ENCODE measurements at places on chromosomes 6 and 20. TPM values are rescaled to one million over a fixed set of nuclear protein-coding genes. Genes with fewer than 3 reads are reported as not detected.

DNA sequence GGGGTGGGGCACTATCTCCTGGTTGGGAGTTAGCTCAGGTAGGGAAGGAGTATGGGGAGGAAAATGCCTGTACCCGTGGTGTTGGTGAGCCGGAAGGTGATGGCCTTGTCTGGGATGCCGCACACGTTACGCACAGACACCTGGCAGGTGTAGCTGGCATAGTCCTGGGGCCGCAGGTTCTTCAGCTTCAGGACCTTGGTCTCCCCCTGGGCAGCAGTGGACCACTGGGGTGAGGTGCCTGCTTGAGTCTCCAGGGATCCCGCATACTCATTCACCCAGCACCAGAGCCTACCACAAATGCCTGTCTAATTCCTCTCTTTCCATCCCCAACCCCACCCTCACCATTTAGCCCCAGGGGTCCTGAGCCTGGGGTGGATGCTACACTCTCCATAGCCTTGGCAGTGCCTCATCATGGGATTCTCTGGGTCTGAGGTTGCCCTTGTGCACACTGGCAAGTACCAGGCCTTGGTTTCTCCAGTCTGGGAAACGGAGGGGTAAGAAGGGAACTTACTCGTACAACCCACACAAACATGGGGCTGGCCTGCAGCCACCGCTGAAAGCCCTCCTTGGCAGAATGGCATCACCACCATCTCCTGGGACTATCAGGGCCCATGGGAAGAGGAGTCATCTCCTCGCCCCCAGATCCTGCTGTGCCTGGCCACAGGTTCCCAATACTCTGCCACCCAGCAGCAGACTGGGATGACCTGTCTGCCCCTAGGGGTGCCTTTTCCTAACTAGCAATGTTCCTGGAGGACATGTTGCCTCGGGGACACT, 42.8 kb downstream of the MDGA1 start:
- H3K4me1 ChIP-seq = peaks cover 8% of the 10 kb centered on the region
- peaks cover 3% of the 10 kb centered on the region for H3K36me3 ChIP-seq
- H3K4me3 ChIP-seq = no peak overlapping the region

DNA sequence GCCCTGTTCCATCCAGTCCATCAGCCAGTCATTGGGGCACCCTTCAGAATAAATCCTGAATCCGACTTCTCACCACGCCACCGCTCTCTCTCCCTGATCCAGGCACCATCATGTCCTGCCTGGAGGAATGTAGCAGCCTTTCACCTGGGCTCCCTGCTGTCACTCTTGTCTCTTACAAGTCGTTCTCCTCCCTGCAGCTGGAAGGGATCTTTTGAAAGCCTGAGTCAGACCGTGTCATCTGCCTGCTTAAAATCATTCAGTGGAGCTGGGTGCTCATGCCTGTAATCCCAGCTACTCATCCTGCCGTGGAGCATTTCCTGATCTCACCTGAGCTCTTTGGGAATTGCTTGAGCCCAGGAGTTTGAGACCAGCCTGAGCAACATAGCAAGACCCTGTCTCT, 19.2 kb upstream of the KCNG1 start:
- no peaks in the 10 kb centered on the region for H3K4me1 ChIP-seq
- no peak overlapping the region for H3K27ac ChIP-seq
- H3K27me3 ChIP-seq = no peaks in the 10 kb centered on the region
- no peaks in the 10 kb centered on the region for H3K36me3 ChIP-seq
- H3K4me3 ChIP-seq = no peak overlapping the region
- no peak for DNase-seq

DNA sequence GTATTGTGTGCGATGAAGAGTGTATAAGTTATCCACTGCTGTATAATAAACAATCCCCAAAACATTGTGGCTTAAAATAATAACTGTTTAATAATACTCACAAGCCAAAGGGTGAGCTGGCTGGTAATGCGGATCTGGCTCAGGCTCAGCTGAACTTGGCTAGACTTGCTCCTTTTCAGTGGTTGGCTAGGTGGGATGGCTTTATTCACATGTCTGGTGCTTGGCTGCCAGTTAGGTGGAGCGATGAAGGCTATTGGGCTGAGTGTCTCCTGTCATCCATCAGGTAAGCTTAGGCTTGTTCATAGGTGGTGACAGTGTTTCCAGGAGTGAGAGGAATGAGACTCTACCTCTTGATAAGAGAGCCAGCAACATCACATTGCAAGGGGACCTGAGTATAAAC, 135.0 kb upstream of the ASCC3 start:
- peaks cover 8% of the 10 kb centered on the region for H3K4me1 ChIP-seq
- H3K36me3 ChIP-seq = no peaks in the 10 kb centered on the region
- H3K27me3 ChIP-seq = no peaks in the 10 kb centered on the region
- no peak for DNase-seq
- no peak overlapping the region for H3K27ac ChIP-seq

DNA sequence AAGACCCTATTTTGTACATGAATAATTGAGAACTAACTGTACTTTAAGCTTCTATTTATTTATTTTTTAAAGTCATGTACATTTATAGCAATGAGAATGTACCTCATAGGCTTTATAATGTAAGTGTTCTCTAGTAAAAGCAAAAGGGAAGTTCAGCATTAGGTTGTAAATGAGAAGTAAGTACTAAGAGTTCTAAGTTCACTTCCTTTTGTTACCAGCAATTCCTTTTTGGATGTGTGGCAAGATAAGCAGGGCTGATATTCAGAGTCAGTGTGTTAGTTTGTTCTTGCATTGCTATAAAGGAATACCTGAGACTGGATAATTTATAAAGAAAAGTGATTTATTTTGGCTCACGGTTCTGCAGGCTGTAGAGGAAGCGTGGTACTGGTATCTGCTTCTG, 54.0 kb upstream of the CCN2 start:
- no peak overlapping the region for H3K4me3 ChIP-seq
- H3K27me3 ChIP-seq = no peaks in the 10 kb centered on the region
- no peak overlapping the region for H3K27ac ChIP-seq

The IYD gene
- not detected for total RNA-seq

DNA sequence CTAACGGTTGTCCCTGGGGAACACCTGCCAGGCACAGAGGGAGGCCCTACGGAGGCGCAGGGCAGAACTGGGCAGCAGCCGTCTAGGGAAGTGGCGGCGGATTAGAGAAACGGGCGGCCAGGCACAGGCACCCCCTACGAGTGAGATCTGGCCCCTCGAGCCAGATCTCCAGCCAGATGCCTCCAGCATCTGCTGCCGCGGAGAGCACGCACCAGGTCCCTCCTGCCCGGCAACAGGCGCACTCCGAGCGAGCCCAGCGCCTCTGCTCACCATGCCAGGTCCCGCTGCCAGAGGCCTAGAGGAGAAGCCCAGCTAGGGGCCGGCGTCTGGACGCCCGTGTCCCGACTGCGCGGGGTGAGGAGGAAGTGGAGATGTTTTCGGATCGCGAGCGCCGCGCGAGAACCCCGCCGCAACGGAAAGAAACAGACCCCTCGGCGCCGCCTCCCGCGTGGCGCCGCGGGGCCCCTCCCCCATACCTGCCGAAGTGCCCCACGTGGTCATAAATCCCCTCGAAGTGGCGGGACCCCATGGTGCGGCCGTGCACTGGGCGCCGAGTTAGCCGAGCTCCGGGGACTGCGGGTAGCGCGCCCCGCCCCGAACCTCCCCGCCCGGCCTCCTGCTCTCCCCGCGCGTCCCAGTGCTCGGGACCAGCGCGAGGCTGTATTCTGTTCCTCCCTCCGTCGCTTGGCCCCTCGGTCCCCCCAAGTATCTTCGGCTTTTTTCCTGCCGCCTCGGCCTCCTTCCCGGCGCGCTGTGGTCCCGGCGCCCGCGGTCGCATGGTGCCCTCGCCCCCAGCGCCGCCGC, at the start of gene SLC22A16:
SLC22A16 (minus strand) TSS at position 568 of the 804 bp plus-strand sequence; CDS start at position 529, 39 bp downstream.
- DNase-seq = no peak
- peaks cover 12% of the 10 kb centered on the region for H3K4me1 ChIP-seq
- no peak within 1 kb of the TSS for H3K27ac ChIP-seq
- H3K27me3 ChIP-seq = peaks cover 49% of the 10 kb centered on the region
- H3K4me3 ChIP-seq = peak within 1 kb of the TSS; percentile 36
- H3K36me3 ChIP-seq = no peaks in the 10 kb centered on the region

The PTGIS gene
- 0.62 TPM for total RNA-seq

DNA sequence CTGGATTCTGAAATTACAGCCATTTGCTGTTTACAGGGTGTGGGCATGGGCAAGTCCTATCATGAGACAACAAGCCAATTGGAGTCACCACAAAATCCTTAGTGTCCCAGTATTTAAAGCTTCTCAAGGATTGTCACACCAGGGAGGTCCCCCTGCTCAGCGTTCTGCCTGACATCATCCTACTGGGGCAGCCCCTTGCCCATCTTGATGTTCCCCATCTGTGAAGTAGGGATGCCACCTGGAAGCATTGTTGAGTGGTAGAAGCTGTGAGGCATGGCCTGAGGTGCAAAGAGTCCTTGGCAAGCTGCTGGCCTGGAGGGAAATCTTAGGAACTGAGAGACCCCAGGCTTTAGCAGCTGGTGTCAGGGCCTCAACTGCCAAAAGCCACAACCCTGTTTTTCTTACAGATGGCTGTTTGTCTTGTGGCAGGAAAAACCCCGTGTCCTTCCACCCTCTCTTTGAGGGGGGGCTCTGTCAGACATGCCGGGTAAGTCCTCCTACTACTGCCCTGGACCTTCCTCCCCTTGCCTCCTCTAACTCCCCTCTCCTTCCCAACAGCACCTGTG, 23.3 kb upstream of the MAPRE1 start:
- H3K4me3 ChIP-seq = no peak overlapping the region
- peaks cover 30% of the 10 kb centered on the region for H3K4me1 ChIP-seq
- no peaks in the 10 kb centered on the region for H3K36me3 ChIP-seq
- DNase-seq = no peak
- H3K27ac ChIP-seq = peak overlapping the region; percentile 54

The DEF6 gene
- 186 TPM for total RNA-seq
